CD4-positive, CD25-positive, alpha-beta regulatory T cell (primary cell): ENCODE measurements at places on chromosomes 12 and 14. TPM values are rescaled to one million over a fixed set of nuclear protein-coding genes. Genes with fewer than 3 reads are reported as not detected.

GRCh38 chr12:52845946-52846345 lies 2.8 kb downstream of the KRT78 start:
- no peak for DNase-seq

The KRT1 gene
- 9.9 TPM for total RNA-seq

The LRTM2 gene
- not detected for total RNA-seq

DNA sequence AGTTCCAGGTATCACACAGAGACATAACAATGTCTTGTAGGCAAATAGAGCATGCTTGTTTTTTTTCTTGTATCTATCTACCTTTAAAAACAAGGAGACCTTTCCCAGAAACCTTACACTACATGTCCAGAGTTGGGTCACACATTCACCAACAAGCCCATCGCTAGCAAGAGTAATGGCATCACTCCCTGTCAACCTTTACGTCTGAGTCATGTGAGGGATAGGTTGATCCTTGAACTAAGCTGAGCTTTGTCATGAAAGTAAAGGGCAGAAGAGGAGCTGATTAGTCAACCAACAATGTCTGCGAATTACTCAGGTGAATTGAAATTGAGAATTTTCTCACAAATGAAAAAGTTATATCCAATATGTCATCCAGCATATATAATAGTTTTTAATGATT lies 219.4 kb downstream of the CNTN1 start:
- no peak for DNase-seq

GRCh38 chr14:105865904-105866840 lies 339.8 kb downstream of the TMEM121 start:
- DNase-seq = no peak

DNA sequence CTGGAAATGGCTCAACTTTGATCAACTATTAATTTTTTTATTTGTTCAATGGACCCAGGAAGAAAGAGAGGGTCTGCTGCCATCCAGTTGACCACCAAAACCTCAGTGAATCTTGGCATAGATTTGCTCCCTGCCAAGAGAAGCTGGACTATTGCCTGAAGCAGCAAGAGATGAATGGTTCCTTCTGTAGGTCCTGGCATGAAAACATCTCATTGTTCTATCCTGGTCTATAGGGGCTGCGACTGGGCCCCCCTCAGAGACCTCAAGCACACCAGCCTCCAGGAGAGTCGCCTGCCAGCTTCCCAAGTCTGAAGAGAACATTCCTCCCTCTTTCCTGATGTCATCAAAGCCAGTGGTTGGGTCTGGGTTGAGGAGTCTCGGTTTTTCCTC lies 204.9 kb downstream of the TMX1 start:
- DNase-seq = no peak

- no peak for DNase-seq
Measured at GRCh38 chr12:56300644-56301464, 724 bp upstream of the CS start.

DNA sequence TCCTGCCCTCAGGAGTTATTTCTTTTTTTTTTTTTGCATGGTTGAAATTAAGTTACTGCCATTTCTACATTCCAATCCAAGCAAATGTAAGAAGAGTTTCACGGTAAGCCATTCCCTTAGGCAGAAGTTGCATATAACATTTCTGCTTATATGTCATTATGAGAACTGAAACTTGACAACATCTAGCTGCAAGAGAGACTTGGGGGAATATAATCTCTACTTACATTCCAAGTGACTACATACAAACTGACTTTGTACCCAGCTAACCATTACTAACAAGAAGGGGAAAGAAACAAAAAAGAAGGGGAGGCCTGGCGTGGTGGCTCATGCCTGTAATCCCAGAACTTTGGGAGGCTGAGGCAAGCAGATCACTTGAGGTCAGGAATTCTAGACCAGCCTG lies 7.3 kb upstream of the RESF1 start:
- no peak for DNase-seq

DNA sequence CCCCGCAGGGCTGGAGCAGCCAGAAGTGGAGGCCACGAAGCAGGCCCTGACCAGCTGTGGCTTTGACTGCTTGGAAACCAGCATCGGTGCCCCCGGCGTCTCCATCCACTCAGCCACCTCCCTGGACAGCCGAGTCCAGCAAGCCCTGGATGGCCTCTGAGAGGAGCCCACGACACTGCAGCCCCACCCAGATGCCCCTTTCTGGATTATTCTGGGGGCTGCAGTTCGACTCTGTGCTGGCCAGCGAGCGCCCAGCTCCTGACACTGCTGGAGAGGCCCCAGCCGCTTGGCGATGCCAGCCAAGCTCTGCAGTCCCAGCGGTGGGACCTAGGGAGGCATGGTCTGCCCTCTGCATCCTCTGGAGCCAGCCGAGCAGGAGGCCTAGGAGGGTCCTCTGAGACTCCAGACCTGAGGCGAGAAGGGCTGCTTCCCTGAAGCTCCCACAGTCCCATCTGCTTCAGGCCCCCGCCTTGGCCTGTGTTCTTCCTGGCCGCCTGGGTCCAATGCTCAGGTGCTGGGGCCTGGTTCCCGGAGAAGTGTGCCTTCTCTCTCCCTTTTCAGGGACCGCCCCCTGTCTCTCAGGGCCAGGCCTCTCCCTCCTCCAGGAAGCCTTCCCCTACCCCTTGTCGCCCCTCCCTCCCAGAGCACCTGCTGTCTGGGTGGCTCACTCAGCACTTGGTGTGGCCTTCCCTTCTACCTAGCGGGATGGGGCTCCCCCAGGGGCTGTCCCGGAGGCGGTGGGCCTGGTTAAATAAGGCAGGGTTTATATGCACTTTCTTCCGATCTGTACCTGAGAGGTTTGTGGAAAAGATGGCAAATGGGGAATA lies 23.0 kb downstream of the MVK start:
- DNase-seq = no peak

GRCh38 chr12:56223571-56224101 lies 506 bp upstream of the NABP2 start:
- no peak for DNase-seq

- no peak for DNase-seq
Measured at GRCh38 chr12:79514730-79515529, 175.8 kb downstream of the PAWR start.

DNA sequence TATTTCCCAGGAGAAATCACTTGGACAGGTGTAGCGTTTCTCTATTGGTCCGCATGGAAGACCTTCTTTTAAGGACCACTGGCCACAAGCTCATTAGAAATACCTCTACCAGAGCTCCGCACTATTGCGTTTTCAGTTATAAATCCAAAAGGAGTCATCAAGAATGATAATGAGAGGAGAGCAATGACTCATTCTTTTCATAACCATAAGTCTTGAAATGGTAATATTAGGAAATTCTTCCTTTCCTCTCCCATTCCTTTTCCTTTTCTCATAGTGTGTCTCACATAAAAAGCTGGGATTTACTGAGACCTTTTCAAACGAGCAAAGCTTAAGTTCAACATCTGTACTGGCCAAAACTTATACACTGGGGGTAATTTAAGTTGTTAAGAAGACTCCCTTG lies 215.7 kb downstream of the CPNE8 start:
- DNase-seq = no peak

GRCh38 chr14:101442451-101442850 lies 118.8 kb upstream of the DIO3 start:
- peak; percentile 84 for DNase-seq

The TBX5 gene
- not detected for total RNA-seq

The LALBA gene
- not detected for total RNA-seq

- DNase-seq = no peak
Measured at GRCh38 chr14:105161309-105161708, 7.3 kb downstream of the JAG2 start.

DNA sequence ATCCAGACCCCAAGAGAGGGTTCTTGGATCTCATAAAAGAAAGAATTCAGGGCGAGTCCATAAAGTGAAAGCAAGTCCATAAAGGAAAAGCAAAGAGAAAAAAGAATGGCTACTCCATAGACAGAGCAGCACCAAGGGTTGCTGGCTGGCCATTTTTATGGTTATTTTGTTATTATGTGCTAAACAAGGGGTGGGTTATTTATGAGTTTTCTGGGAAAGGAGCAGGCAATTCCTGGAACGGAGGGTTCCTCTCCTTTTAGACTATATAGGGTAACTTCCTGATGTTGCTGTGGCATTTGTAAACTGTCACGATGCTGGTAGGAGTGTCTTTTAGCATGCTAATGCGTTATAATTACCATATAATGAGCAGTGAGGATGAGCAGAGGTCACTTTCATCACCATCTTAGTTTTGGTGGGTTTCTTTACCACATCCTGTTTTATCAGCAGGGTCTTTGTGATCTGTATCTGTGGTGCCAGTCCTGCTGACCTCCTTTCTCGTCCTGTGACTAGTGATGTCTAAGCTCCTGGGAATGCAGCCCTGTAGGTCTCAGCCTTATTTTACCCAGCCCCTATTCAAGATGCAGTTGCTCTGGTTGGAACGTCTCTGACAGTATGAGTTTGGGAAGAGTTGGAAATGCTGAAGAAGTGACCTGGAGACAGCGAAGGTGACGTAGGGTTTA lies 100.5 kb downstream of the ZNF664 start:
- DNase-seq = no peak

GRCh38 chr12:25958428-25959070 lies at the start of gene RASSF8:
Gene RASSF8 (plus strand): TSS chr12:25958682. CDS start chr12:26055344, 96,662 bp downstream.
- DNase-seq = peak; percentile 8

The RCOR1 gene
- 28.1 TPM for total RNA-seq

The CLEC2D gene
- 219 TPM for total RNA-seq

- DNase-seq = no peak
Measured at GRCh38 chr14:75277815-75278421, 710 bp upstream of the FOS start.

The GPR162 gene
- not detected for total RNA-seq

The A2ML1 gene
- not detected for total RNA-seq

DNA sequence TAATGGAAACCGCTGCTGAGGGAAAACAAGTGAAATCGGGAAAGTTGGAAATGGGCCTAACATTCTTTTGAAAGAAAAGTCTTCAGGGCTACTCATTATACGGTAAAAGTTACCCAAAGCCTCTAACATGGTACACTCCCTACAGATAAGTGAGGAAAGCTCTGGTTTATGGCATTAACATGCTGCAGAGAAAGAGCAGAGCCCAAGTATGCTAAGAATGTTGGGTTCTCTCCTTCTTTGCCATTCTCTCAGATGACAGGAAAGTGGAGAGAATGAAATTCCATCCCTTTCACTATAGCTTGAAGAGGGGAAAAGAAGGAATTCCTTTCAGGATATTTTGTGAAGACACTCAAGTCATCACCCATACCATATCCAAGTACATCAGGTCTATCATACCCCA lies 348.0 kb downstream of the SEC23A start:
- DNase-seq = no peak

DNA sequence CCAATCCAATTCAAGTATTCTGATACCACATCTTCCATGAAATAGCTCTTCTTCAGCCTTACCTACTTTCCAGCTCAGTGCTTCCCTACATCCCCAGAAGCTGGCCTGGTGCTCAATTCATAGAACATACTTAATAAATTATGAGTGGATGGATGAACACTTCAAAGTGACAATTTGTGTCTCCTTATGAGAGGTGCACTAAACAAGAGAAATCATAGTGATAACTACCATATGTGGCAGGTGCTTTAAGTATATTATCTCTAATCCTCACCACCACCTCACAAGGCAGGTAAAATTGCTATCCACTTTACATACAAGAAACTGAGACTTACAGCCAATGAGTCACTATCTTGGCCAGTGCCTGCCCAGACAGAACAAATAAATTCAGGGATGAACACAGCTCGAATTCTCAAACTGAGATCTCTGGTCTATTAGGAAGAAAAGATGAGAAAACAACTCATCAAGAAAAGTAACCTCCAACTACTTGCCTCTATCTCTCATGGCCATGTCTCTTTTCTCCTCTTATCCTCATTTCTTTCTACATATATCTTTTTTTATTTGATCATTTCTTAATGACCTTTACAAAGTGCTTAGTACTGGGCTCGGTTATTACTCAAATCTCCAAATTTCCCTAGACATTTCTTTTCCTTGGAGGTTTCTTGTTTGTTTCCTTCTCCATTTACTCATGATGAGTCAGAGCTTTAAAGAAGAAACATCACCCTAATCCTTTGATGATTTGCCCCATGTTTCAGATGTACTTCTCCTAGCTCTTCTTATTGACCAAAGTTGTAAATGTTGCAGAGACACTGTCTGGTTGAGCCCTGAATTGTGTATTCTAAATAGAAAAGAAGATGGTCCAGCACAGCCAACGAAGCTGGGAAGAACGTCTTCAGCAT lies 161.5 kb downstream of the RPS29 start:
- DNase-seq = no peak

The CLEC12A gene
- total RNA-seq = not detected

- DNase-seq = no peak
Measured at GRCh38 chr12:66885115-66885875, 206.4 kb upstream of the GRIP1 start.

The SLC39A2 gene
- total RNA-seq = not detected

DNA sequence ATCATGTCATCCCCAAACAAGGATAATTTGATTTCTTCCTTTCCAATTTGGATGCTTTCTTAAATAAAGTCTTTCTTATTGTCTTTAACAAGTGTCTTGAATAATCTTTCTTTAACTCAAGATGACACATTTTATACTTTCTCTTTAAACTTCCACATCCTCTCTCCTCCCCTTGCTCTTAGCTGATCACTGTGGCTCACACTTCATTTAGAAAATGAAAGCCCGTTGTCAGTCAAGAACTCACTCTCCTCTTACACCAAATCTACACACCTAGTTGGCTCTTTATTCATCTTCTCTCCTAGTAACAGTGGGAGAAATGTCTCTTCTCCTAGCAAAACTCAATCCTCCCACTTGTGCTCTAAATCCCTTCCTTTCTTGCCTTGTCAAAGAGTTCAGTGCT lies 10.4 kb upstream of the RMST start:
- no peak for DNase-seq

DNA sequence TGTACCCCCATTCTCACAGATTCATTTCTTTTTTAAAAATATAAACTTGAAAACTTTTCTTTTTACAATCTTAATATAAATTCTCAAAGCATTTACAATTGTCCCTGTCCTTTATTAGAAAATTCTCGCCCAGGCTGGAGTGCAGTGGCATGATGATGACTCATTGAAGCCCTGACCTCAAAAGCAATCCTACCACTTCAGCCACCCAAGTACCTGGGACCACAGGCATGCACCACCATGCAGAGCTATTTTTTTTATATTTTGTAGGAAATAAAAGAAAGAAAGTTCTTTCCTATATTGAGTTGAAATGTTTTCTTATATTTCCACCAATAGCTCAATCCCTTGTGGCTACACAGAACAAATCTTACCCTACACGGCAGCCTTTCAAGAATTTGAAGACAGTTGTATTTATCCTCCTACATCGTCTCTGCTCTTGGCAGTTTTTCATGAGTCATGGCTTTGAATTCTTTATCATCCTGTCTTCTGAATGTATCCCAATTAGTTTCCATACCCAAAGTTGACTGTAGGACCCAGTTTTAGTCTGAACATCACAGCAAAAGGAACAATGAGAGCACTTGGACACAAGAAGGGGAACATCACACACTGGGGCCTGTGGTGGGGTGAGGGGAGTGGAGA lies 52.4 kb downstream of the SYT1 start:
- no peak for DNase-seq

GRCh38 chr12:128818065-128819022 lies 5.4 kb downstream of the SLC15A4 start:
- no peak for DNase-seq
